ENCODE measurements at places on chromosomes 7 and 10.

DNA sequence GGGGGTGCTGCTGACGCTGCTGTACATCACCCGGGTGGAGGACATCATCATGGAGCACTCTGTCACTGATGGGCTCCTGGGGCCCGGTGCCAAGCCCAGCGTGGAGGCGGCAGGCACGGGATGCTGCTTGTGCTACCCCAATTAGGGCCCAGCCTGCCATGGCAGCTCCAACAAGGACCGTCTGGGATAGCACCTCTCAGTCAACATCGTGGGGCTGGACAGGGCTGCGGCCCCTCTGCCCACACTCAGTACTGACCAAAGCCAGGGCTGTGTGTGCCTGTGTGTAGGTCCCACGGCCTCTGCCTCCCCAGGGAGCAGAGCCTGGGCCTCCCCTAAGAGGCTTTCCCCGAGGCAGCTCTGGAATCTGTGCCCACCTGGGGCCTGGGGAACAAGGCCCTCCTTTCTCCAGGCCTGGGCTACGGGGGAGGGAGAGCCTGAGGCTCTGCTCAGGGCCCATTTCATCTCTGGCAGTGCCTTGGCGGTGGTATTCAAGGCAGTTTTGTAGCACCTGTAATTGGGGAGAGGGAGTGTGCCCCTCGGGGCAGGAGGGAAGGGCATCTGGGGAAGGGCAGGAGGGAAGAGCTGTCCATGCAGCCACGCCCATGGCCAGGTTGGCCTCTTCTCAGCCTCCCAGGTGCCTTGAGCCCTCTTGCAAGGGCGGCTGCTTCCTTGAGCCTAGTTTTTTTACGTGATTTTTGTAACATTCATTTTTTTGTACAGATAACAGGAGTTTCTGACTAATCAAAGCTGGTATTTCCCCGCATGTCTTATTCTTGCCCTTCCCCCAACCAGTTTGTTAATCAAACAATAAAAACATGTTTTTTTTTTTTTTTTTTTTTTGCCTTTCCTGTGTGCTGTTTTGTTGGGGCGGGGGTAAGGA lies 55.8 kb downstream of the TSPAN15 start:
- DNase-seq: no peak

DNA sequence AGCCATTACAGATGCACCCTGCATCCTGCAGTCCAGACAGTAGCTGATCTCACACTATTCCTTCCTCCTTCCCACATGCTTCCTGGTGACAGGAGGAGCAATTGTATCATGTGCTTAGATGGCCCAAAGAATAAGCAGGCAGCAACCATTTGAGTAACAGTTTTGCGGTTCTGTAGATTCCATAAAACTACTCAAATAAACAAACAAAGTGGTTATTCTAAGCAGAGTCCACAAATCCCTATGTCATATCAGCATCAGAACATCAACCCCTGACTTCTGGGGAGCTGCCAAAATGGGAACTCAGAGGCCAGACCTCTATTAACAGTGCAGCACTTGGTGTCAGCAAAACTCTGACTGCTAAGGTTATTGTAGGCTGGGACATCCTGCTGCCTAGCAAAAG lies 226.0 kb downstream of the SORCS1 start:
- DNase-seq: no peak

- no peak for DNase-seq
These were observed 23.4 kb downstream of the FRA10AC1 start for GRCh38 chr10:93678805-93679587.

GRCh38 chr10:17585016-17585415 lies 32.2 kb downstream of the HACD1 start:
- DNase-seq: no peak

DNA sequence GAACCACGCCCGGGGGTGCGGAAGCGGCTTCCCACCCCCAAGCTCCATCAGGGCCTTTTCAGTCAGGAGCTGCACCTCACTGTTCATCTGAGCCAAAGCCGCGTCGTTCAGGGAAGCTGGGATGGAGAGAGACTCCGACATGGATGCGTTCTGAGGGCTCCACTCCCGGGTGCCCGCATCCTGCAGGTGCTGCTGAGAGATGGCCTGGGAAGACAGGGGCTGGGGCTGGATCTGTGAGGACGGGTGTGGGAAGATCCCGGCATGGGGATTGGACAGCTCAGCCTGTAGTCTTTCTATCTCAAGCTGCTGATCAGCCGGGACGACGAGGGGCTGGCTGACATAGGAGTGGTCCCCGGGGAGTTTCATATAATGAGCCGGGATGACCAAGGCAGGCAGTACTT lies 45.0 kb upstream of the NMT2 start:
- DNase-seq: no peak

GRCh38 chr10:48450233-48450740 lies 143.8 kb downstream of the MAPK8 start:
- no peak for DNase-seq

DNA sequence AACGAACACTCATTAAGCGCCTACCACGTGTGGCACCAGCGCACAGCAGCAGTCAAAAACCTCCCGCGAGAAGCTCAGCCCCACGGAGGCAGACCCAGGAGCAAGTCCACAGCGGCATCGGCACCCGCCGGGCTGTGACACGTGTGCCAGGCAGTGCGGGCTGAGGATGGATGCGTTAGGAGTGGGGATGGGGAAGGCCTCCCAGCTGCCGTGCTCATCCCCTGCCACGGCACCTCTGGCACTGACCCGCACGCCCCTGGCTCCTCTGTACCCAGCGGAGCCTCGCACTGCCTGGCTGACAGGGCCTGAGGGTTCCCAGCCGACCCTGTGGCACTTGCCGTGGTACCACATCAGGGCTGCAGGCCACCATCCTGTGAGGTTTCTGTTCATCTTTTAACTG lies 16.8 kb downstream of the CFAP46 start:
- DNase-seq: no peak

- DNase-seq: no peak
These were observed 262.9 kb upstream of the AUTS2 start for GRCh38 chr7:69335331-69335730.

- DNase-seq: peak; percentile 84
These were observed 16.8 kb upstream of the DLG5 start for GRCh38 chr10:77943121-77943901.

GRCh38 chr7:89077992-89078391 lies 282.5 kb upstream of the TEX47 start:
- DNase-seq: no peak
